Stimulated activated naive CD8-positive, alpha-beta T cell treated with anti-CD3 and anti-CD28 coated beads, Interleukin-15, amount 100 ng/mL, for 72 hours (primary cell): ENCODE measurements at places on chromosomes 12 and 14.
A peak's percentile ranks its signal among the peaks of the same experiment; 100 is the strongest.

DNA sequence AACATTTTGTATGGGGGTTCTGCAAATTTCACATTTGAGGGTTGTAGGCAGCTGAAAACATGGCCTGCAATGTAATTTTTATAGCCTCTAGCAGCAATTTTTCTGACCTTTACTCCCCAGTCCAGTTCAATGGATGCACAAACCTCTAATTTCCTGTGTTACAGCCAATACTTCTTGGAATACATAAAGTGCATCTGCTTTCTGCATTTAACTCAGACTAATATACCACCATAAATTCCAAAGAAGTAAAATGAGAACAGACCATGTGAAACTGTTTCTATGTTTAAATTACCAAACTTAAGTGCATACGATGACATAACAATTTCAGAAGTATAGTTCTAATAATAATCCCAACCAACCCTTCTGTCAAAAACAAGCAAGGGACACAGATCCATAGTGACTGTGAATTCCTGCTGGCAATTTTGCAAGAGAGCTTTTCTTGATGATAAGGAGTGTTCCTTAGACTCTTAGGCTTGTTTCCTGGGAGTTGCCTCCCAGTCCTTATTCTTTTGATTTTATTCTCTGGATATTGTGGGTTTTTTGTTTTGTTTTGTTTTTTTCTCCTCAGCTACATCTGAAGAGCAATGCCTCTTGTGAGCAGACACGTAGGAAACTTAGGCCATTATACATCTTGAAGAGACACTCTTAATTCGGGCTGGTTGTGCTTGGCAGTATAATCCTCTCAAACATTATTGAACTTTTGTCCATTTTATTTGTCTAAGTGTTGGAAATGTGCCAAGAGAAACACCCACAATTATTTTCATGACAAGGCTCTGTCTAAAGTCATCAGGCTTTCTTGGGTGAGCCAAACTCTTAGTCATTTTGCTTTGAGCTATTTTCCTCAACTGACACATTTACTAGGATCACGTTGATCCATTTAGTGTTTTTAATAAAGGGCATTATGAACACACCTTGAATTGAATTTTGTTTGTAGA is 51.3 kb upstream of the RERGL start:
- no peak for DNase-seq

GRCh38 chr12:46269429-46270241 is 792 bp upstream of the SLC38A1 start:
- DNase-seq: peak; percentile 86

GRCh38 chr12:131209082-131210070 is 255.7 kb downstream of the ADGRD1 start:
- no peak for DNase-seq

DNA sequence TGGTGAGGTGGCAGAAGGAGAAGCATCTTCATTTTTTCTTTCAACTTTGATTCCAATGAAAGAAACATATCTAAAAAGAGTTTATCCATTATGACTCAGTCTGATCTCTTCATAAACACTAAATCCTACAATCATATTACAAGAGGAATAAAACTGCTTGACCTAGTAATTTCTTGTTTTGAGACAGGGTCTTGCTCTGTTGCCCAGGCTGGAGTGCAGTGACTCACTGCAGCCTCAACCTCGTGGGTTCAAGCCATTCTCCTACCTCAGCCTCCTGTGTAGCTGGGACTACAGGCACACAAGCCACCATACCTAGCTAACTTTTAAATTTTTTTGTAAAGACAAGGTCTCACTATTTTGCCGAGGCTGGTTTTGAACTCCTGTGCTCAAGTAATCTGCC is 147.2 kb downstream of the NDUFA12 start:
- no peak for DNase-seq

GRCh38 chr14:64990296-64990695 is 3.6 kb downstream of the FNTB start:
- no peak for DNase-seq

- DNase-seq: no peak
Observed at GRCh38 chr12:74317078-74317601, 220.5 kb upstream of the ATXN7L3B start.

DNA sequence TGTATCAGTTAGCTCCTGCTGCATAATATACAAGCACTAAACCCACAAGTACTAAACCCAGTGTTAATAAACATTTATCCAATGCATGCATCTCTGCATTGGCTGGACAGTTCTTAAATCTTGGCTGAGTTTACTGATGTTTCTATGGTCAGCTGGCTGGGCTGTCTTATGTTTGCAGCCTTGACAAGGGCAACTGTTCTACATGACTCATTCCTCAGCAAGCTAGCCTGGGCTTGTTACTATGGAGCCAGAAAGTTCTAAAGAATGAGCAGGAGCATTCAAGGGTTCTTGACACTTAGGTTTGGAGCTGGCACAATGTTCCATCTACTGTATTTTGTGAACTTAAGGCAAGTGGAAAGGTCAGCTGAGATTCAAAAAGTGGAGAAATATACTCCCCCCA is 199.1 kb downstream of the GLT1D1 start:
- no peak for DNase-seq

DNA sequence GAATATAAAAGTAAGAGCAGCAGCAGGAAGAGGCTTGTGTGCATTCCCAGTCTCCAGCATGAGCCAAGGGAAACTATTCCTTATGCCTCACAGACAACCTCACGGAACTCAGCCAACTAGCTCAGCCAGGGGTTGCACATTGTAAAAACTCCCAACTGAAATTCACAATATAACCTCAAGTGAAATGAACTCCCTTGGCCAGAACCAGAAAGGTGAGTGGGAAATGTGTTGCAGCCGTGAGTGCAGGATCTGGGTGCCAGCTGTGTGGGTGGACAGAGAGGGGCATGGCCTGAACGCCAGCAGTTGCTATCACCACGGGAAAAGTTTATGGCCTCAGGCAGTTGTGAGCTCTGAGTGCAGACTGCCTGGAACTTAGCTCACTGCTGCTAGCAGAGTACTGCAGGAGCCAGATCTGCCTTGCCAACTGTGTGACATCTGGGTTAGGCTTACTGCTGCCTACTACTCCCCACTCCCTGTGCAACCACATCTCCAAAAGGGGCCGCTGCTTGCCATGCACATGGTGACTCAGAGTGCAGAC is 2.3 kb upstream of the CLEC1A start:
- no peak for DNase-seq

DNA sequence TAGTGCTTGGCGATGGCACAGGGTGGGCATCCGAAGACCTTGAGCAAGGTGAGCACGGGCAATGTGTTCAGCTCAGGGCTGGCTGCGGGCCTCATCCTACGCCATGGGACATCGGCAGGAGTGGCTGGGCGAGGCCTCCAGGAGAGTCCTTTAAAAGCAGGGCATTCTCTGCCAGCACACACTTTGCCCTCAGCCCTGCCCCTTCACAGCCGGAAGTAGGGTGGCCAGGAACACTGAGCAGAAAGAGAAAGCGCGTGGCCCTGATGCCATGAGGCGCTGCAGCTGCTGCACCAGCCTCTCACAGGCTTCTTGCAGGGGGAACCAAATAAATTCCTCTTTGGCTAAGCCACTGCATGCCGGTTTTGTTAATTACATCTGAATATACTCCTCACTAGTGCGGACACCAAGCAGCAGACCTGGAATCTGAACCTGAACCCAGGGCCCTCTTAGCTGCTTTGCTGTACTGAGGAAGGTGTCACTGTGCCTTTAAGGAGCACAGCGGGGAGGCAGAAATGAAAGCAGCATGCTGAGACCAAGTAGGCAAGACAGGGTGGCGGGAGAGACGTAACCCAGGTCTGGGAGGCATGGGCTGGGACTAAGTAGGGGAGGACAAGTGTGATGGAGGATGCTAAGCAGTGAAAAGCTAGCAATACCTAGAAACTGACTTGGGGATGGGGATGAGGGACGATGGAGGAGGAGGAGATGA is 155.2 kb downstream of the TTC7B start:
- DNase-seq: no peak

DNA sequence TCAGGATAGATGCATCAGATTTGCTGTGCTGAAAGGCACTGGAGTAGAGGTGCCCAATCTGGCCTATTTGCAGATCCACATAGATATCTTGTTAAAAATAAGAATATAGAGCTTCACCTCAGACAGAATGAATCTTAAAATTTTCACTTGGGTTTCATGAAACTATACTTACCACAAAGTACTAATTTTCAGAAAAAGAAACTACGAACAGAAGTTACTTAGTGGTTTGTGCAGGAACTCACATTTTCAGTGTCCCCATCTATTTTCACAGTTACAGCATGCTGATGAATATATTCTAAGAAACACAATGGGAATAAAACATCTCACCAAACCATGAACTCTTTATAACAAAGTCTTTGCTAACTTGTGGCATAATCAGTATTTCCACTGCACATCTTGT is 449.4 kb downstream of the RERGL start:
- no peak for DNase-seq

DNA sequence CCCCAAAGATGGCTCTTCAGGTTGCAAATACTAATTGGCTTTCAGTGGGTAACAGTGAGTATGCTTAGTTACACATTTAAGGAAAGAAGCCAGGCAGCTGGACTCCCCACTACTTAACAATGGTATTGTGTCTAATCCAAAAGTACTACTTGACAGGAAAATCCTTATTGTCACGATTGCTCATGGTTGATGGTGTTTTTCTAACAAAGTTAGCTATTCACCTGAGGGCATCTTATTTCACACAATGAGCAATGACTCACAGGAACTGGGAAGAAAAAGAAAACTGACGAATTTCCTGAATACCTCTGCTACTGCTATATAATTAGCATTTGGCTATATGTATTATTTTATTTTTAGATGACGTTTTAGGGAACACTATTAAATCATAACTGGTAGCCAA is 33.4 kb upstream of the ALG10 start:
- DNase-seq: no peak

DNA sequence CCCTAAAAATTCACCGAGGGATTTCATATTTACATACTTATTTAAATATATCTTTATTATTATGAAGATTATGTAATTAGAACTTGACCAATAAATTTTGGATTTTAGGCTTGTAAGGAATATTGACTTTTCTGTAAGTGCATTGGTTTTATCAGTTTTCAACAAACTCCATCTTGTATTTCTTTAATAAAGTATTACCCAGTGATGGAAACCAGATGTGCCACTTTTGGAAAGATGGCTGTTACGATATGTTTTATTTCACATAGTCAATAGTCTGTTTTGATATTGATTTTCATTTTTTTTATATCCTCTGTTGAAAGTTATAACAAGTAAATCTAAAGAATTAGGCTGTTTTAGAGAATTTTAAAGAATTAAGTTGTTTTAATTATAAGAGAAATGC is 1.8 kb downstream of the MON2 start:
- DNase-seq: no peak

DNA sequence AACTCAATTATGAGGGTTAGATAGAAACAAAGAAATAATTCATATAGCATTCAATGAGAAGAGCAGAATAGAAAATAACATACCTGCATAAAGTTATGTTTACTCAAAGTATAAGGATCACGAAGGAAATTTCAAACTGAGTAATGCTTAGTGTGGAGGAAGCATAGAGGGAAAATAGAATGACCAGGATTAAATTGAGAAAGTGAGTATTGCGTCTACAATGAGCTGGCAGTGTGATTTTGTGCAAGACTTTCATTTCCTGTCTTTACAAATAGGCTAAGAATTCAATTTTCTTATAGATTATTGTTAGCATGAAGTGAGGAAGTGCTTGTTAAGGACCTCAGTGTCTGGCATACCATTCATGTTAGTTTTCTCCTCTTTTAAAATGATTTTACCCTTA is 12.0 kb downstream of the ADGRD1 start:
- no peak for DNase-seq

- no peak for DNase-seq
Observed at GRCh38 chr14:95557832-95558231, 23.0 kb downstream of the GLRX5 start.

- DNase-seq: no peak
Observed at GRCh38 chr12:131764738-131765137, 53.8 kb downstream of the SFSWAP start.

DNA sequence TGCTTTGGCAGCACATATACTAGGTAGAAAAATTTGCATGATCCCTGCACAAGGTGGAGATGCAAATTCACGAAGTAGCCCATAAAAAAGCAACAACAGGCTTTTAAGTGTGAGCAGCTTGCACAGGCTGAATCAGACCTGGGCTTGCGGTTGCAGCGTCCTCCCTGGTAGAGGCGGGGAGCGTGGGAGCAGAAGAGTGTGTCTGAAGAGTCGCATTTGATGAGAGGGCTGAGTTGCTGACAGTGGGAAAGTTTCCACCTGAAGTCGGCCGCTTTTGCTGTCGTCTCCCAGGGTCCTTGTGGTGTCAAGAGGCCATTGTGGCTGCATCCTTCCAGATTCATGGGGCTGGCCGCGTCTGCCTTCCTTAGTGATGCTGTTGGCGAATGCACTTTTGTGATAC is 6.2 kb downstream of the AACS start:
- DNase-seq: no peak

- peak; percentile 70 for DNase-seq
Observed at GRCh38 chr12:54216797-54217661, 28.2 kb upstream of the SMUG1 start.

- DNase-seq: no peak
Observed at GRCh38 chr12:123984903-123985302, 11.9 kb downstream of the ZNF664 start.

GRCh38 chr12:47065546-47065945 is 13.9 kb upstream of the PCED1B start:
- DNase-seq: no peak

DNA sequence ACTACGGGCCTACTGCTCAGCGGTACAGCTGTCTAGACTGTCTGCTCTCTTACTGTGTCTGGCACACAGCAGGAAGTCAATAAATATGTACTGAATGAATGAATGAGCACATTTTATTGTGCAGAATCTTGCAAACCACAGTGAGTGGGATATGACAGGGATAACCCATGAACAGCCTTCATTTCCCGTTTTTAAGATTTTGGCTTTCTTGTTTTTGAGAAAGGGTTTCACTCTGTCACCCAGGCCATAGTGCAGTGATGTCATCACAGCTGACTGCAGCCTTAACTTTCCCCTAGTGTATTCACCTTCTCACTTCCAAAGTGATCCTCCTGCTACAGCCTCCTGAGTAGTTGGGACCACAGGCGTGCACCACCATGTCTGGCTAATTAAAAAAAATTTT is 203.1 kb downstream of the AEBP2 start:
- no peak for DNase-seq

- no peak for DNase-seq
Observed at GRCh38 chr12:129848876-129849275, 54.9 kb downstream of the TMEM132D start.

- peak; percentile 9 for DNase-seq
Observed at GRCh38 chr14:78848234-78848820, 678.2 kb downstream of the NRXN3 start.

GRCh38 chr14:66225337-66225736 is 260.8 kb upstream of the CCDC196 start:
- no peak for DNase-seq

GRCh38 chr12:125402874-125403789 is 337.9 kb downstream of the AACS start:
- peak; percentile 4 for DNase-seq
